Stimulated activated CD4-positive, alpha-beta T cell treated with anti-CD3 and anti-CD28 coated beads, Interleukin-1b, Interleukin-23, amount 100 ng/mL, for 24 hours (primary cell): ENCODE measurements at places on chromosomes 4 and X.
A peak's percentile ranks its signal among the peaks of the same experiment; 100 is the strongest.

- no peak for DNase-seq
These were observed 101.1 kb upstream of the CYLC1 start for GRCh38 chrX:83759872-83760271.

GRCh38 chr4:26936284-26937065, 75.8 kb downstream of the STIM2 start:
- no peak for DNase-seq

DNA sequence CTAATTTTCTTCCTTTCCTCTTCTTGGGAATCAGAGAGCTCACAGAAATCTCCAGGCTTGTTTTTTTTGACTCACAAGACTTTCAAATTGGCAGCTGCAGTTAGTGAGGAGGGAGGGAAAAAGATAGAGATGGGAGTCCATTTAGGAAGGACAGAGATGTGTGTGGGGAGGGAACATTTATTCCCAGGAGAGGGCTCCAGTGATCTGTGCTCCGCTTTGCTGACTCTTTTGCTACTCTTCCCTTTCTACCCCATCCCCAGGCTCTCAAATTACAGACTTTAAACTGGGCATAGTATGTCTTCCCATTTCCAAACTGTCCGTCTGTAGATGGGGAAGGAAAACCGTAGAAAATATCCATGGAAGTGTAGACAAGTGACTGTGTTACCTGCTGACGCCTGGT, 39.1 kb upstream of the UCP1 start:
- no peak for DNase-seq

GRCh38 chrX:133335027-133335426, 80.3 kb downstream of the GPC4 start:
- no peak for DNase-seq

GRCh38 chr4:152686452-152687013, 6.7 kb upstream of the TMEM154 start:
- DNase-seq: no peak

DNA sequence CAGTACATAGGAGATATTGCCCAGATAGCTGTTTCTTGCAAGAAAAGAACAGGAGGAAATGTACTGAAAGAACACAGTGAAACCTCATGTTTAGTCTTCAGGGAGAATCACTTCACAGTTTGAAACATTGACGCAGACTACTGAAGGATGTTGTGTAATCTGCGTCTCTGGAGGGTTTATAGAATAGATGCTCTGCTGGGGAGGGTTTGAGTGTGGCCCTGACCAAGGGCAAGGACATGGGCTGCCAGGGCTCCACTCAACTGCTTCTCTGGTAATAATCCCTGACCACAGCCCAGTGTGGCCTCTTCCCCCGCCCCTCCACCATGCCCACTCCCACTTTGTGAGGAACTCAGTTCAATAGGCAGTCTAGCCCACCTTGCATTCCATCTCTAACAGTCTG, 15.8 kb upstream of the ACE2 start:
- no peak for DNase-seq

DNA sequence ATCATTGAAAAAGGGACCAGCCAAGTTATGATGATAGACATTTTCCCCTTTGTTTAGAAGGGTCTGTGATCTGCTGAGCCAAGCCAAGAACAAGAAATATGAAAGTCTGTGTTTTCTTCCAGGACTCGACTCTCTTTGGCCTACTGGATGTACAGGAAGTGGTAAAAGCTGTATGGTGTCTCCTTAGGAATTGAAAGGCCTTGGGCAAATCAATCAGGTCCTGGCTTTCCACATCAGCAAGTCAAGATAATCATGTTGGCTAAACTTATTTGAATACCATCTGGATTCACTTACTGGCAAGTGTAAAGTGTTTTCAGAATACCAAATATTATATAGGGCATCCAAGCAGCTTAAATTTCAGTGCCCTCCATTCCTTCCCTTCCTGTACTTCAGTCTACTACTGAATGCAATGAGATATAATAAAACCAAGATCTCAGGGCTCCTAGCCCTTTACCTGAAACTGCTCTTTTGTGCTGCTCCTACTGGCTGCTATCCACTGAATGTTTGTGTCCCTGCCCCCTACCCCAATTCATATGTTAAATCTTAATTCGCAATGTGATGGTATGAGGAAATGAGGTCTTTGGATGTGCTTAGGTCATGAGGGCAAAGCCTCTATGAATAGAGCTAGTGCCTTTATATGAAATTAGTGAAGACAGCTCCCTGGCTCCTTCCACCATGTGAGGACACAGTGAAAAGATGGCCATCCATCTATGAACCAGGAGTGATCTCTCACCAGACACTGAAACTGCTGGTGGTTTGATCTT, 578.0 kb downstream of the SPRY1 start:
- DNase-seq: no peak

DNA sequence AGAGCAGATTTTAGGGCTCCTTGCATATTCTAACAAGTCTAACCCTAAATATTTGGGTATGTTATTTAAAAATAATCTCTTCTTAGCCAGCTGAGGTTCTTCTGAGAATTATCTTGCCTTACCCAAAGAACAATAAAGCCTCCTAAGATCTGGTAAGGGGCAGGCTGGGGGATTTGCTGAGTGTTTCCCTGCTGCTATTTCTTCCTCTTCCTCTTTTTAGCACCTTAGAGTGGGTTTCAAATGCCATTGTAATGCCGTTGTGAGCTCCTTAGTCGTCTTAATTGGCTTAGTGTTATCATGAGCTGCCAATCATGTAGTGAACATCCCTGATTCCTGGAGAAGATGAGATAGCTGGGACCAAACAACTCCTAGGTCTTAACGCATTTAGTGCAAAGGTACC, 15.4 kb downstream of the STOX2 start:
- no peak for DNase-seq

GRCh38 chr4:70183168-70183939, 12.2 kb upstream of the ODAM start:
- DNase-seq: no peak

- DNase-seq: no peak
These were observed 793.3 kb upstream of the MAGEB2 start for GRCh38 chrX:29422034-29422433.

- DNase-seq: no peak
These were observed 38.2 kb upstream of the PRDM5 start for GRCh38 chr4:120960656-120961267.

GRCh38 chr4:153153339-153153871, 50.8 kb upstream of the TRIM2 start:
- peak; percentile 51 for DNase-seq

DNA sequence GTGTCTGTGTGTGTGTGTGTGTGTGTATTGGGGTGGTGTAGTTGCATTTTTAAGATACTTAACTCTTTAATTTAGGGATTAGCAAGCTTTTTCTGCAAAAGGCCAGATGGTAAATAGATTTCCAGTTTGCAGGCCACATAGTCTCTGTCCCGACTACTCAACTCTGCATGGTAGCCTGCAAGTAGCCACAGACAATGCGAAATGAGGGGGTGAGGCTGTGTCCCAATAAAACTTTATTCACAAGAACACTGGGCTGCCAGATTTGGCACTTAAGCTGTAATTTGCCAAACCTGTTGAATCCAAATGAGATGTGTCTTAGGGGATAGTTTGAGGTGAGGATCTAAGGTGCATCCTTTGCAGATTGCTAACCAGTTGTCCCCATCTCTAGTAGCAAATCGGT, 6.8 kb downstream of the ATP2B3 start:
- no peak for DNase-seq

DNA sequence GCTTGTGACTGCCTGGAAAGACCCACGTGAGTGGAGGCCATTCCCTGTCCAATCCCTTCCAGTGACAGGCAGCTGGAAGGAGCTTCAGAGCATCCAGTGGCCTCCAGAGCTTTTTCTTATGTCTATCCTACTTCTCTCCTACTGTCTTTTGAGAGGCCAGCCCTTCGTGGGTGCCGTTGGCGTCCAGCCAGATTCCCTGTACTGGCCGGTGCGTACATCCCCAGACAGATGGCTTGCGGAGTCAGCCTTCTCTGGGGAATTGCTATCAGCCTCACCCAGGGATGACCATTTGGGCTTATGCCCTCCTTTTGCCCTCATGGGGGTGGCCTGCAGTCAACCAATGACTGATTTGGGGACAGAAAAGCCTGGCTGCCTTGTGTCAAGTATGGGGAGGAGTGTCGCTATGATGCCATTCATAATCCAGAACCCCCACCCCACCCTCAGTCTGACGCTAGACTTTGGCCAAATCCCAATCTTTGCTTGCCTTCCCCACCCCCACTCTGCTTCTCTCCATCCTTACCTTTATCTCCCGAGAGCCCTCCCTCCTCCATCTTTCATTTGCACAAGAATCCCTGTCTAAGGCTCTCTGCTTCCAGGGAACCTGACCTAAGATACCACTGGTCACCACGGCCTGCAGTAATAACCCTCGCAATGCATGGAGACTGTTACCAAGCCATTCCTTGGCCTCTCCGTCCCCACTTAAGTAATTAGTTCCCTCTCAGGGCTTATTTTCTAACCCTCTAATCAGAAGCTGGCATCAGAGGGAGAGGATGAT, 150.3 kb upstream of the BCOR start:
- DNase-seq: no peak

DNA sequence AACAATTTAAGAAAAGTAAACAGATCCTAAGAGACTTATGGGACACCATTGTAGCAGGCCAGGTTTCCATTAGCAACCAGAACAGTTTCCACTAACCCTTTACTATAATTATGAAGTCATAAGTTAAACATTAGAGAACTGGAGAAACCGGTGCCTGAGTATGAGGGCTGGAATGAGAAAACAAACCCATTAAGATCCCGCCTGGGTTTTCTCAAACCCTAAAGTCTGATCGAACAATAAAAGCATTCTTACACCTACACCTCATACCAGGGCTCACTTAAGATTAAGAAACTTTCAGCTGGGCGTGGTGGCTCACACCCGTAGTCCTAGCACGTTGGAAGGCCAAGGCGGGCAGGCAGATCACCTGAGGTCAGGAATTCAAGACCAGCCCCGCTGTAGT, 13.7 kb upstream of the DHX15 start:
- DNase-seq: no peak

GRCh38 chr4:185849664-185850550, 37.9 kb upstream of the SORBS2 start:
- no peak for DNase-seq

DNA sequence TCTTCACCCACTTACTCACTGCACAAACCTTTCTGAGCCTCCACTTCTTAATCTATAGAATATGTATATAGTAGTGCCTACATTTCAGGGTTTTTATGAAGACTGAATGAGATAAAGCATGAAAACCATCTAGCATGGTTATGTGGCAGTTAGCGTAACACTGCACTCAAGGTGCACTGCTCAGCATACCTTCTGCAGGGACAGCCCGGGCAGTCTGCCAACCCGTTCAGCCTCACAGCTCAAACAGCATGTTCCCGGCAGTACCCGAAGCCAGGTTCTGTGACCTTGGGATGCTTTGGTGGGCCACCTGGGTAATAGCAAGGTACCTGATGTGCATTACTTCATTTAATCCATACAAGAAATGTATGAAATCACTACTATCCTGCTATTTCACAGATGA, 81.4 kb downstream of the DOCK11 start:
- DNase-seq: no peak

- DNase-seq: no peak
These were observed 97.5 kb downstream of the HNRNPD start for GRCh38 chr4:82276332-82276640.
